ENCODE measurements at places on chromosomes 1 and 21.

DNA sequence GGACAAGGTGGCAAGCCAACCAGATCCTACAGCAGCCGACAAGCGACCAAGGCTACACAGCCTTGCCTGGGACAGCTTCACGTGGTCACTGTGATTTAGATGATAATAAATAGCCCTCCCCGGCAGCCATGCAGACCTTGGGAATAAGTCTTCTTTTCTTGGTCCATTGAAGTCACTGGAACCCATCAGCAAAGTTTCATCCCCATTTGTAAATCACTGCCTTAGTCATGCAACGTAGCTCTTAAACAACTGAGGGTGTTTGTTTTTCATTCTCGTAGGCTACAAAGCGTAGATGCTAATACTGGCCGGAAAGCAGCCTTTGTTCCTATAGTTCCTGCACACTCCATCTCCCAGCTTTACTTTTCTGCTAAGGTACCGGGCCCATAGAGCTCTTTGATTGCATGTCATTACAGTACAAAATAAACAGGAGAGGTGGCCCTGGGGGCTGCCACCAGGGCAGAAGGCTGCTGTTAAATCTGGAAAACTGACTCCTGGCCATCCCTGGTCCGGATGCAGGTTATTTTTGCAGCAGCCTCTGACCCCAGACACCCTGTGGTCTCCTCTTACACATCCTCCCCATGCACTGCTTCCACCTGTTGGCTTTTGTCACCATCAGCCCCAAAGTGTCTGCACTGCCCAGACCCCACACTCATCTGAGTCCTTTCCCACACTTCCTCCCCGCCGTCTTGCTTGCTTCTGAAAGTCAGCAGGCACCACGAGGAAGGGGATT, 105.5 kb downstream of the TOMM20 start:
- peaks cover 48% of the 10 kb centered on the region for H3K4me1 ChIP-seq
- no peak for DNase-seq
- H3K4me3 ChIP-seq: no peak overlapping the region
- H3K27me3 ChIP-seq: no peaks in the 10 kb centered on the region
- H3K36me3 ChIP-seq: peaks cover 10% of the 10 kb centered on the region

DNA sequence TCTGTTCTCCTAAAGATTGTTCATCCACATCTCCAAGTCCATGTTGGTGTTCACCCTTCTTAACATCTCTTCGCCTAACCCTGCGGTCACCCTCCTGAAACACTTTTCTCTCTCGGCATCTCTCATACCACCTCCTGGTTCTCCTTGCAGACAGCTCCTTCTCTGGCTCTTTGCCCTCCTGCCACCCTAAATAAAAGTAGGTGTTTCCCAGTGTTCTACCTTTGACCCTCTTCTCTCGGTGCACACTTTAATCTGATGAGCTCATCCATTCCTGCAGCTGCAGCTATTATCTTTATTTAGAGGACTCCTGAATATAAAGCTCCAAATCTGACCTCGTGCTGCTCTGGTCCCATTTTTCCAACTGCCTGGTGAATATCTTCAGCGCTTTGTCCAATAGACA, 126.9 kb downstream of the TMEM53 start:
- H3K27ac ChIP-seq: no peak overlapping the region
- H3K27me3 ChIP-seq: peaks cover 10% of the 10 kb centered on the region
- no peak for DNase-seq
- no peaks in the 10 kb centered on the region for H3K36me3 ChIP-seq
- no peak overlapping the region for H3K4me3 ChIP-seq

DNA sequence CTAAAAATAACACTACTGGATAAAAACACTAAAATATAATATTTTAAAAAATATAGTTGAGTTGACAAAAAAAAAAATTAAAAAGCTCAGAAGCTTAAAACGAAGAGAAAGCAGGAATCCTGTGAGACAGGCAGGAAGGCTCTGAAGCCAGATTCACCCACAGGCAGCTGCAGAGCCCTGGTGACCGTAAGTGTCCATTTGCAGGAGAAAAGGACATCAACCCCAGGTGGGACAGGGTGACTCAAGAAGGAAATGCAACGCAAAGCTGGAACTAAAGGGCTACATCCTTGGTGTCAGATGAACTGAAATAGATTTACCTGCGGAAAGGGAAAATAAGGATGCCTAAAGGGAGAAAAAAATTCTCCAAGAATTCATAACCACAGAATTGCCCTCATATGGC, 46.8 kb downstream of the USP24 start:
- peaks cover 72% of the 10 kb centered on the region for H3K36me3 ChIP-seq
- H3K27ac ChIP-seq: peak overlapping the region; percentile 88
- DNase-seq: no peak
- H3K4me3 ChIP-seq: peak overlapping the region; percentile 16
- no peaks in the 10 kb centered on the region for H3K27me3 ChIP-seq

DNA sequence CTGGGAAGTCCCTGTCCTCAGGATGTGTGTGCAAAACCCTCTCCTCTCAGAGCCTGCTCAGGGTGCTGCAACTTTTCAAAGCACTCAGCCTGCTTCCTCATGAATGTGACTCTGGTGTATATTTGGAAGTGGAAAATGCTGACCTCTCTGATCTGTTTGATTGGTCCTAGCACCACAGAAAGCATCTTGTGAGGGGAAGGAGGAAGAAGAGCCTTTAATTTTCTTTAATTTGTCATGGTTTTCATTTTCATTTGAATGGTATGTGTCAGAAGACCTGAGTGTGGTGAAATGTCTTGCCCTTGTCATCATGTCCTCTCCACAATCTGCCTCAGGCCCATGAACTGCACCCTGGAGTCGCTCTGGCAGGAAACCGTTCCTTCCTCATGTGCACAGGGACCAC, 383.5 kb downstream of the NTNG1 start:
- H3K4me3 ChIP-seq: no peak overlapping the region
- H3K36me3 ChIP-seq: no peaks in the 10 kb centered on the region
- H3K27ac ChIP-seq: no peak overlapping the region

DNA sequence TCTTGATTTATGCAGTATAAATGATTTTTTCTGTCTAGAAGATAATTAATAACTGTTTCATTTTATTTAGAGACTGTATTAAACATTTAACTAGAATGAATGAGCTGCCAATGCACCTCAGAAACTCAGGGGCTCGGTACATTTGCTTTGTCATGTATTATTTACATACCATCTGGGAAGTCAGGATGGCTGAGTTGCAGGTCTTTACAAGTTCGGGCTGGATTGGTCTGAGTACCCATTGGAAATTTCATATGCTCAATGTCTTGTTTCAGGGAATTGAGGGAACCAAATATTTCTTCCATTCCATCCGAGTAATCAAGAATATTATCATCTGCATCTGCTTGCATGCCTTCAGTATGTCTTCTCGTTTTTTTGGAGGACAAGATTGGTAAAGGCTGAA, 221.7 kb downstream of the COL11A1 start:
- no peak overlapping the region for H3K4me3 ChIP-seq
- H3K27me3 ChIP-seq: no peaks in the 10 kb centered on the region
- H3K27ac ChIP-seq: no peak overlapping the region
- no peaks in the 10 kb centered on the region for H3K4me1 ChIP-seq
- no peaks in the 10 kb centered on the region for H3K36me3 ChIP-seq
- DNase-seq: no peak

GRCh38 chr21:17798796-17799195, 20.4 kb downstream of the C21orf91 start:
- DNase-seq: no peak
- H3K27ac ChIP-seq: peak overlapping the region; percentile 63
- peaks cover 53% of the 10 kb centered on the region for H3K36me3 ChIP-seq

GRCh38 chr1:189619682-189620332, 857.9 kb downstream of the BRINP3 start:
- H3K4me1 ChIP-seq: no peaks in the 10 kb centered on the region
- H3K27me3 ChIP-seq: no peaks in the 10 kb centered on the region
- no peaks in the 10 kb centered on the region for H3K36me3 ChIP-seq
- H3K27ac ChIP-seq: no peak overlapping the region
- H3K4me3 ChIP-seq: no peak overlapping the region
- DNase-seq: no peak

GRCh38 chr1:56435434-56436262, 143.7 kb downstream of the PLPP3 start:
- peaks cover 13% of the 10 kb centered on the region for H3K4me1 ChIP-seq
- no peak for DNase-seq
- H3K4me3 ChIP-seq: no peak overlapping the region
- no peak overlapping the region for H3K27ac ChIP-seq
- no peaks in the 10 kb centered on the region for H3K36me3 ChIP-seq

GRCh38 chr21:37166733-37167132, 93.7 kb downstream of the TTC3 start:
- no peaks in the 10 kb centered on the region for H3K4me1 ChIP-seq
- H3K4me3 ChIP-seq: no peak overlapping the region
- no peak for DNase-seq
- peaks cover 17% of the 10 kb centered on the region for H3K36me3 ChIP-seq
- no peaks in the 10 kb centered on the region for H3K27me3 ChIP-seq

DNA sequence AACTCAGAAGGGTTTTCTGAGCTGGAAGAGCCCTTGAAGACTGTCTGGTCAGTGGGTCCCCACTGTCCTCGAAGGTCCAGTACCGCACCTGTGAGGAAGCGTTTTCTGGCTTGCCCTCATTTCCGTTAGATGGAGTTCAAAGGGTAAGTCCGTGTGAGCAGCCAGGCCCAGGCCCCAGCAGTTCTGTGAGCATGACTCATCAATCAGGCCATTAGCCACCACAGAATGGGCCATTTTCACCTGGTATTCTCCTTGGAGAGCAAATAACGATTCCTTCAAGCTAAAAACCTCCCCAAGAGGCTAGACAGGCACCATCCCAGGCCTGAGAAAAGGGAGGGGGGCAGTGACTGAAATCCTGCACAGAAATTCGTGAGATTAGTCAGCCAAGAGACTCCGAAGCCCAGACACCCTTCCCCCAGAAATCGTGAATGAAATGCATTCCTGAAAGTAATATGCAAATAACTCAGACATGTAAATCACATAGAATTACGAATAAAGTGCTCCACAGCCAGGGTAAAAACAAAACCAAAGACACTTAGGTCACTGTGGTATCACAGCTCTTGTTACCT, 66.0 kb downstream of the BCAR3 start:
- no peaks in the 10 kb centered on the region for H3K36me3 ChIP-seq
- H3K27me3 ChIP-seq: peaks cover 5% of the 10 kb centered on the region
- H3K27ac ChIP-seq: peak overlapping the region; percentile 88
- no peak overlapping the region for H3K4me3 ChIP-seq
- peak; percentile 52 for DNase-seq

DNA sequence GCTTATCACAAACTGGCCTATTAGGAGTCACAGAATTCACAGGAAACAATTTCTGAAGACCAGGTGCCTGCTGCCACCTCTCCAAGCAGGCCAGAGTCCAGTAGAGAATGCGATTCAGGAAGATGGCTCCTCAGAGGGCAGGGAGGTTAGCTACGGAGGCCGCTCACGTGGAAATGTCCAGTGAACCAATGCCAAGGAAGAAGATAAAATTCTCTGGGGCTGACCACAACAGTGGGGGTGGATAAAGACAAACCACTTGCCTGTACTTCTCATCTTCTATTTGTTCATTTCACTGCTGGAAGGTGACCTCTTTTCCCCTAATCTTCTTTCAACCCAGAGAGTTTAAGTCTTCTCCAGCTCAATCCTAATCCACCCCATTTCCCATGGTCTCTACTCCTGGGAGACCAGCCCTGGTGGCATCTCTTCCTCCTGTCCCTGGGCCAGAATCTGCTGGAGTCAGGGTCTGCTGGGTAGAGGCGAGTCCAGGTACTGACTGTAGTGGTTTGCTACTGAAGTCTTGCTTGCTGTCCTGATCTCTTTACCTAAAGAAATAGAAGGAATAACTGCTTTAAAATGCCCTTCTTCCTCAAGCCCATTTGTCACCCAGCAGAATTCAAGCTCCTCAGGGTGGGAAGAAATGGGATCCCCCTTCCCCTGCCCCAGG, 3.2 kb downstream of the PSRC1 start:
- no peak overlapping the region for H3K4me3 ChIP-seq
- no peaks in the 10 kb centered on the region for H3K36me3 ChIP-seq
- DNase-seq: no peak
- peaks cover 2% of the 10 kb centered on the region for H3K27me3 ChIP-seq

- peaks cover 15% of the 10 kb centered on the region for H3K4me1 ChIP-seq
- no peak overlapping the region for H3K4me3 ChIP-seq
- no peak for DNase-seq
- no peaks in the 10 kb centered on the region for H3K36me3 ChIP-seq
- H3K27ac ChIP-seq: no peak overlapping the region
These were observed 64.2 kb downstream of the SLX9 start for GRCh38 chr21:45004059-45004422.

DNA sequence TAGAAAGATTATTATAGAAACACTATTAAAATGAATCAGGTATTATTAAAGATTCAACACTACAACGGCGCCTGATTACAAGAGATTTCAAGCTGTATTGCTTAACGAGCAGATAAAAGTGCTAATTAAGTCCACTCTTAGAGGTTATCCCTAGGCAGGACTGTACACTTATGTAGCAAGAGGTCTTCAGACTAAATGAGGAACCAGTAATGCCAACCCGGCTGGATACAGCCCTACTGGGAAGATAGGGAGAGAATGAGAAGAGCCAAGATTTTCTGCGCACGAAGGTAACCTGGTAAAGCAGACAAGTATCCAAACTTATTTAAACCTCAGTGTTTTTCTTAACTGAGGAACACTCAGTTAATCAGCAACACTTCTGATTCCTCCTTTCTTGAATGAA, 115.7 kb upstream of the HIVEP3 start:
- no peak for DNase-seq
- H3K27ac ChIP-seq: peak overlapping the region; percentile 61
- peaks cover 43% of the 10 kb centered on the region for H3K4me1 ChIP-seq

DNA sequence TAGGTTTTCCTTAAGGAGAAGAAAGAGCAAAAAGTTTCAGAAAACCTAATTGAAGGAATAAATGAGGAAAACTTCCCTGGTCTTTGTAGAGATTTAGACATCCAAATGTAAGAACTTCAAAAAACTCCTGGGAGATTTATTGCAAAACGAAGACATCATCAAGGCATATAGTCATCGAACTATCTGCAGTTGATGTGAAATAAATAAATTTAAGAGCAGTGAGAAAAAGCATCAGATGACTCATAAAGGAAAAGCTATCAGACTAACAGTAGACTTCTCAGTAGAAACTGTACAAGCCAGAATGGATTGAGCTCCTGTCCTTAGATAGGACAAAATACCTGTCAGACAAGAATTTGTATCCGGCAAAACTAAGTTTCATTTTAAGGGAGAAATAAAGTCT, 569.4 kb upstream of the ADAMTS5 start:
- H3K4me1 ChIP-seq: no peaks in the 10 kb centered on the region
- no peak for DNase-seq

GRCh38 chr1:95641386-95641785, 407.4 kb downstream of the RWDD3 start:
- no peak for DNase-seq
- no peaks in the 10 kb centered on the region for H3K4me1 ChIP-seq
- no peaks in the 10 kb centered on the region for H3K27me3 ChIP-seq
- no peaks in the 10 kb centered on the region for H3K36me3 ChIP-seq
